ENCODE measurements at places on chromosomes 12 and 14.

DNA sequence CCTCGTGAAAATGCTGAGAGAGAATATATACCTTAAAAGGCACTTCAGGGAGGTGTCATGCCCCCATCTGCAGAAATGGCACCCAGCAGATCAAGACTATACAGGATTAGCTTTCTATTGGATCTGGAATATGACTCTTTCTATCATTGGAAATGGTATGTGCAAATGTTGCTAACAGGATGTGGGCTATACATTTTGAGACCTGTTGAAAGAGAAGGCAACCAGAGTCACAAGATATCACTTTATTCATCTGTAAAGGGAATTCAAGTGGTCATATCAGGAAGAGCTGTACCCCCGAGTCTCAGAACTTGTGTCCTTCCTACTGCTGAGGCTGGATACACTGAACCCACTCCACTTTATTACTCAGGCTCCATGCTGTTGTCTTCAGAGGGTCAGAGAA is 46.1 kb upstream of the FRMD6 start:
- DNase-seq, result no peak

DNA sequence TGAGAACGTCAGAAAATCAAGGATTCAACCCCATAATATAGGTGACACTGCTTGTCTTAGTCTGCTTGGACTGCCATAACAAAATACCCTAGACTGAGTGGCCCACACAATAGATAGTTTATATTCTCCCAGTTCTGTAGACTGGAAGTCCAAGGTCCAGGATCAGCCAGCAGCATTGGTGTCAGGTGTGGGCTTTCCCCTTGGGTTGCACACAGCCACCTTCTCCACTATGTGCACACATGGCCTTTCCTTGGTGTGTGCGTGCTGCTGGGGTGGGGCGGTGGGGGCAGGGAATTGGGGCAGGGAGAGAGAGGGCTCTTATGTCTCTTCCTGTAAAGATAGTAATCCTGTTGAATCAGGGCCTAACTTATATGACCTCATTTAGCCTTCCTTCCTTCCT is 106.4 kb downstream of the SLC25A47 start:
- DNase-seq, result no peak

DNA sequence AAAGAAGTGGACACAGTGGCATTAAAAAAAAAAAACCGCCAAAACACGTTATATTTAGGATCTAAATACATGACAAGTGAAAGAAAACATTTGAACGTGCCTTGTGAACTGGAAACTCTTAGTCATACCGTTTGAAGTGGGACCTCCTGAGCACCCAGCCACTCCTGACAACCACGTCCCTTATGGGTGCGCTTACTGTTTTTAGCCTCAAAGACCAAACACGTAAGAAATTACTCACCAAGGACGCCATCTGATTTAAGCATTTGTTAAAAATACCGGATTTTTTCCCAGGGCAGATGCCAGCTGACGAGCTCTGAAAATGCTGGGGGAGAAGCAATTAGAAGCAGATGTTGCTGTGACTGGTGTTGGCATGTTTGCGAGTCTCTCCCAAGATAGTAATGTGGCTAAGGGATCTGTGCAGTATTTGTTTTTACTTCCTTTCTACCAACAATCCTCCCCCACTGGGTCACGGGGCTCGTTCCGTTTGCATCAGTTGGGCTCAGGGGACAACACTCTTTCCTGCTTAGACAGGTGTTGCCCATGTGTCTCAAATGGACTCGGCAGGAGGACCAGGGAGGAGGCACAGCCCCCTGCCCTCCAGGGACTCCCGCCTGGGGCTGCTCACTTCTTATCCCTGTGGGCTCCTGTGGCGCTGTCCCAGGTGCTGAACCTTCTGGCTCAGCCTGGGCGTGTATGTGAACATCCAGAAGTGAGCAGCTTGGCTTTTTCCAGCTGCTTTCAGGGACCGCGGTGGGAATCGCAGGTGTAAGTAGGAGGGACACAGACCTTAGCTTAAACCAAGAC is 101.0 kb downstream of the BEGAIN start:
- peak; percentile 7 for DNase-seq

- no peak for DNase-seq
Measured at GRCh38 chr14:91878274-91878673, 10.9 kb upstream of the TC2N start.

DNA sequence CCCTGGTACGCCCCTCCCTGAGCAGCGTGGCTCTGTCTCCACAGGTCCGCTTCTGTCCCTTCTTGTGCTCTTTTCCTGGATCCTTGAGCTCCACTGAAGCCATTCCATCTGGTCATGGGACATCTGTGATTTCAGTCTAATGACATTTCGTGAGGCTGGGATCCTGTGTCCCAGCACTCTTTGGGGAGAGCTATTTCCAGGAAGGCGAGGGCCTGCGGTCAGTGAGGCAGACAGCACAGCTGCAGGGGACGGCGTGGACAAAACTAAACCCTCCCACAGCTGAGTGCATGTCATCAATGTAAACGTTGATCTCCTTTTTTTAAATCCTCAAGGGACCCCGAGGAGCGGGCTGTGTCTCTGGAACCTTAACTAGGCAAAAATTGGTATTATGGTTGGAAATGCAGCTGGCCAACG is 127.7 kb downstream of the DACT1 start:
- no peak for DNase-seq

DNA sequence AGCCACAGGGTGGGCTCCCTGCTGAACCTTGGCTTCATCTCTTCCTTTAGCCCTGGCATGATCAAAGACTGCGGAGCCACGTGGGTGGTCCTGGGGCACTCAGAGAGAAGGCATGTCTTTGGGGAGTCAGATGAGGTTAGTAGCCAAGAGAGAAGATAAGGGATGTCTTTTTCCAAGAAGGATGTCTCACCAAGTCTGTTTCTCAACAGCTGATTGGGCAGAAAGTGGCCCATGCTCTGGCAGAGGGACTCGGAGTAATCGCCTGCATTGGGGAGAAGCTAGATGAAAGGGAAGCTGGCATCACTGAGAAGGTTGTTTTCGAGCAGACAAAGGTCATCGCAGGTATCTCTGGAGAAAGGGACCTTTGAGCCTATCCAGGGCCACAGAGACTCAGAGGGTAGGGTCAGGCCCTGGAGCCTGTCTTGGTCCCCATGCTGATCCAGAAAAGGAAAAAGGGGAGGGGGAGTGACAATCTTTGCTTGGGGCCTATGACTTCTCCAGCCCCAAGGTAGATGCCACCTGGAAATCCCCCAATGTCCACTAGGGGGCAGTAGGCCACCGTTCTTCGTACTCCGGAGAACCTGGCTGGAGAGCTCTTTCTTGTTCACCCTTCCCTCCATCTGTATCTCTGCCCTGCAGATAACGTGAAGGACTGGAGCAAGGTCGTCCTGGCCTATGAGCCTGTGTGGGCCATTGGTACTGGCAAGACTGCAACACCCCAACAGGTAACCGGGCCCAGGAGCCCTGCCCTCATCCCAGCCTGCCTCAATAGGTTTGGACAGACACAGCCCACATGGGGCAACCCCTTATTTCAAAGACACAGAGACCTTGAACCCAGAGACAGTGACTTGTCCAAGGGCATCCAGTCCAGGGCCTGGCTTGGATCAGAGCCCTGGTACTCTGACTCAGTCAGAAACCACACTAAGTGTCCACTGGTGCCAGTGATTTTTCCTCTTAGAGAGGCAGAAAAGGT is 2.0 kb downstream of the TPI1 start:
- peak; percentile 65 for DNase-seq

DNA sequence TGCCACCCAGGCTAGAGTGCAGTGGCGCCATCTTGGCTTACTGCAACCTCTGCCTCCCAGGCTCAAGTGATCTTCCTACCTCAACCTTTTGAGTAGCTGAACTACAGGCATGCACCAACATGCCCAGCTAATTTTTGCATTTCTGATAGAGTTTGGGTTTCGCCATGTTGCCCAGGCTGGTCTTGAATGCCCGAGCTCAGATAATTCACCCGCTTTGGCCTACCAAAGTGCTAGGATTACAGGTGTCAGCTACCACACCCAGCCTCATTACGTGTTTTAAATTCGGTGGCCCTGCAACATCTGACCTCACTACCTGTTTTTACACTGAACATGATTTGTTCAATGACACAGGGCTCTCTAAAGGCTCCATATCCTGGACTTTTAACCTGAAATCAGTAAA is 22.9 kb upstream of the RDH16 start:
- no peak for DNase-seq

- DNase-seq, result no peak
Measured at GRCh38 chr14:51652168-51653078, 713 bp downstream of the FRMD6 start.

DNA sequence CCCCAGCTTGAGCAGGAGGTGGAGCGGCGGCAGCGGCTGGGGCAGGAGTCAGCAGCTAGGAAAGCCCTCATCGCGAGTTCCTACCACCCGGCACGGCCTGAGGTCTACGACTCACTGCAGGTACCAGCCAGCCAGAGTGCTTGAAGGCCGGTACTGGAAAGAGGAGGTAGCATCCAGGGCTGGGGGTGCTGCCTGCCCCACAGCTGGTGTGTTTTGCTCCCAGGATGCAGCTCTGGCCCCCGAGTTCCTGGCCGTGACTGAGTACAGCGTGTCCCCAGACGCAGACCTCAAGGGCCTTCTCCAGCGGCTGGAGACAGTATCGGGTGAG is 1.6 kb downstream of the OGFOD2 start:
- no peak for DNase-seq

- DNase-seq, result no peak
Measured at GRCh38 chr12:132723764-132724140, 13.1 kb downstream of the PGAM5 start.

- no peak for DNase-seq
Measured at GRCh38 chr14:68714991-68715924, 77.6 kb downstream of the ZFP36L1 start.

DNA sequence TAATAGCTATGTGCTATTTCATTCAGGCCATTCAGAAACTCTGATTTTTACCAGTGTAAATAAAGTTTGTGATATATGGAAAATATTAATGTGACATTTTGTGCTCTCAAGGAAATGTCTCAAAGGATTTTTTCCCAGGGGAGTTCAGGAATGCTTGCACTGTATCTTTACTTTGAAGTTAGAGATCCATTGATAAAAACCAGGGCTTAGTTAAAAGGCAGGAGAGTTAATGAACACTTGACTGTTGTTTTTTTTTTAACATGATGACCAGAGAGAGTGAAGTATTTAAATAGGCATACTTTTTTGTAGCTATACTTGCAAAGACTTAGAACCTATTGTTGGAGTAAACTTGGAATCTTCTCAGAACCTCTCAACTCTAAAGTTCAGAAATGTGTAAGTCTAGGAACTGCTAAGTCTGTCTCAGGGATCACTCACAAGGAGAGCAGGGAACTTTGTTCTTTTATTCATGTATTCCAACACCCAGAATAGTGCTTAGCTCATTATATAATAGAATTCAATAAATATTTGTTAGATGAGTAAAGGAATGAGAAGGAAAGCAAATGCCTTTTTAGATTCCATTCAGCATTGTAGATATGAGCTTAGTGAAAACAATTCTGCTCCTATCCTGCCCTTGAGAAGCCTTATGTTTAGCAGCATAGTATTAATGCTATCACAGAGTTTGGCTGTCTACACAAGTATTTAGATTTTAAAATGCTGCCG is 117.5 kb downstream of the DAAM1 start:
- DNase-seq, result no peak

- no peak for DNase-seq
Measured at GRCh38 chr14:76267322-76268046, 108.5 kb upstream of the ESRRB start.

- DNase-seq, result no peak
Measured at GRCh38 chr14:91257328-91258010, 13.0 kb upstream of the GPR68 start.

GRCh38 chr14:66939409-66939808 is 249.8 kb upstream of the GARIN2 start:
- no peak for DNase-seq

DNA sequence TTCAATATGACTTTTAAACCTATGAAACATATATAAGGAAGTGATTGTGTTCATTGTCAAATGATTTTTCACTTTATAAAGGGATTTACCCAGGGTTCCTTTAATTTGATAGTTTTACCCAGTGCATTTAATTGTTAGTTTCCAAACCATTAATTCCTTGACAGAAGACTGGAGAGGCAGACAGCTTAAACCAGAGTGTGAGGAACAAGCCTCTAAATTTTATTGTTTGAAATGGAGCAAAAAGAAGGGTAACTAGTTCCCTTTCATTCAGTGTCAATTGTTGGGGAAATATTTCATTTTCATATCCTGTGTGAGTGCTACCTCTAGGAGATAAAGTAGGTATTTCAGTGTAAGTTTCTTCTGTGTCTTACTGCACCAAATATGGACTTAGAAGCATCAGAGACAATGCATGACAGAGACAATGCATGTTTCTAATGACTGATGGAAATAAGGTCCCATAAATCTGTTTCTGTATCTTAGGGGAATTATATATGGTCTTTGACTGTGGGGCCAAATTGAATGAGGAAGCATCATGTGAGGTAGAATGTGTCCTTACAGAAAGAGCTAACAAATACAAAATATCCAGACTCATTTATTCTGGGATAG is 120.5 kb downstream of the TMTC2 start:
- no peak for DNase-seq

GRCh38 chr12:30725739-30726138 is 29.0 kb downstream of the CAPRIN2 start:
- DNase-seq, result no peak

DNA sequence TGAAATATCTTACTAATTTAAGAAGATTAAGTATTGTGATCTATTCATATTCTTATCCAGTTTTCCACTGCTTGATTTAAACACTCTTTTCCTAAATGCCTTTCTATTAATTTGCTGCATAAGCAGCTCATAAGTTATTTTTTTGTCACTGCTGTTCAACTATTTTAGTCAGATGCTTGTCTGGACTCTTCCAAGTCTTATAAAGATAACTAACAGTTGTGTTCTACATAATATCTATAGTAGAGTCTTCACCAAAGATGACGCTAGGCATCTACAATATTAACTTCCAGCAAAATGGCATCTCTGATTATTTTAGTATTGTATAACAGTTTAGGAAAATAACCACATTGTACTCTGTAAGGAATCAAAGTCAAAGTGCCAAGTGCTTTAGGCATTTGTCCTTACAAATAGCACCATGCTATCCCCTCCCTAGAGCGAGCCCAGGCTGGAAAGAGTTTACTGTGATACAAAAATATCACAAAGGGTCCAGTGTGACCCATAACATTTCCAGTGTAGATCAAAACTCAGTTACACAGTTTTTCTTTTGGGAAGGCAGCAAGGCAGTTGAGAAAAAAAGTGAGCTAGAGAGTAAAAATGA is 98.2 kb downstream of the DENND5B start:
- no peak for DNase-seq

GRCh38 chr14:75800792-75801191 is 139.7 kb downstream of the TTLL5 start:
- DNase-seq, result no peak

- DNase-seq, result no peak
Measured at GRCh38 chr12:911191-911826, 38.2 kb downstream of the RAD52 start.

DNA sequence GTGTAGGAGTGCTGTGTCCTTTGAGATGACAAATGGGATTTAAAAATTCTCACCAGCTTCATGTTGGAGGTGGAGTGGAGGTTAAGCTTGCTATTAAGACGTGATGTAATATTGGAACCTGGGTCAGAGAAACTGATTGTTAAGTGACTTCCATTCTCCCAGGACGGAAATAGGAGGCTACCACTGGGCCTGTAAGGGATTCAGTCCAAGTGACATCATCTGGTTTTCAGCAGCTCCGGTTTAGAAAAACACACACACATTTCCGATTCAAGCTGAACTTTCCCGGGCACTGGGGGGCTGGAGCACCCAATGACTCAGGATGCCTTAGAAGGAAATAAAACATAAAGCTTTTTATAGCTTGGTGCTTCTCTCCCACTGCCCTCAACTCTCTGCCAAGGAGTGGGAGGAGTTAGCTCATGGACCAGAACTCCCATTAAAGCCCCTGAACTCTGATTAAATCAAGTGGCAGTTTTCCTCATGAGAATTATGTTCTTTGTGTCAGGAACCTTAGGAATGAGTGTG is 12.4 kb downstream of the CALM1 start:
- no peak for DNase-seq

GRCh38 chr12:107655281-107656065 is 30.1 kb upstream of the PWP1 start:
- DNase-seq, result no peak
